ENCODE measurements at places on chromosomes 6 and 20. TPM values are rescaled to one million over a fixed set of nuclear protein-coding genes. Genes with fewer than 3 reads are reported as not detected.

Gene MACROD2
- polyA plus RNA-seq: not detected

Gene DEFB121
- not detected for polyA plus RNA-seq

Gene GDAP1L1
- not detected for polyA plus RNA-seq

GRCh38 chr6:125406741-125407140 is 105.0 kb upstream of the HDDC2 start:
- DNase-seq: no peak

Gene GOPC
- 15.5 TPM for polyA plus RNA-seq

GRCh38 chr20:39021748-39022147 is 59.6 kb downstream of the DHX35 start:
- DNase-seq: no peak

Gene GPLD1
- 0.46 TPM for polyA plus RNA-seq

DNA sequence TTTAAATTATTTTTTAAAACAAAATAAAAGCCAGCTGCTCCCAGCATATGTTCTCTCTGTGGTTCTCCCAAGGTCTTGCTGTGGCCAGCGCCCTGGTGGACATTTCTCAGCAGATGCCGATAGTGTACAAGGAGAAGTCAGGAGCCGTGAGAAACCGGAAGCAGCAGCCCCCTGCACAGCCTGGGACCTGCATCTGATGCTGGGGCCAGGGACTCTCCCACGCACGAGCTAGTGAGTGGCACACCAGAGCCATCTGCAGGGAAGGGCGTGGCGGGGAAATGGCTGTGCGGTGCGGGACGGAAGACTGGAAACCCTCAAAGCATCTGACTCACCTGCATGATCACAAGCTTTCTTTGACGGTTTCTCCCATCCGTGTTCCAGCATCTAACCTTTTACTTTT is 16.5 kb downstream of the GFRA4 start:
- DNase-seq: no peak

- no peak for DNase-seq
Measured at GRCh38 chr6:2203264-2203663, 42.1 kb downstream of the GMDS start.

- DNase-seq: no peak
Measured at GRCh38 chr6:163714179-163714578, 299.7 kb downstream of the QKI start.

Measured in CD8-positive, alpha-beta memory T cell (primary cell).